ENCODE measurements at places on chromosomes 2 and 18.
A peak's percentile ranks its signal among the peaks of the same experiment; 100 is the strongest.

GRCh38 chr2:43491065-43491639 is 104.7 kb downstream of the THADA start:
- DNase-seq: no peak

- DNase-seq: no peak
Observed at GRCh38 chr18:23977719-23978483, 36.7 kb upstream of the TTC39C start.

- DNase-seq: no peak
Observed at GRCh38 chr2:188204824-188205223, 86.8 kb upstream of the GULP1 start.

GRCh38 chr2:99842451-99842850 is 299.9 kb downstream of the AFF3 start:
- no peak for DNase-seq

DNA sequence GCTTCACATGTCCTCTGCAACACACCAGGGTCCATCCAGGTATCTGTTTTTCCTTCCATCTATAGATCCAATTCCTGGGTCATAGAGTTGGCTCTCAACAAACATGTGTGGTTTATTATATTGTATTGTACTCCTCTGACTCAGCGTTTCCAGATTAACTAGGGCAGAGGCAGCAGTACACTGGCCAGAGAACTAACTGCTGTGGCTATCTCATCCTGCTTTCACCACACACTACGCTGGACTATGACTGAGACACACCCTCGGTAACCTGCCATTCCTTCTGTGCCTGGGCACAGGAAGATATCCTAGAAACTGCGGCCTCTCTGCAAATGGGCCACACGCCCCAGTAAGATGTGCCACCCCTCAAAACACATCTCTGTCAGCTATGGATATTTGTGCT is 159.8 kb upstream of the STK17B start:
- DNase-seq: no peak

DNA sequence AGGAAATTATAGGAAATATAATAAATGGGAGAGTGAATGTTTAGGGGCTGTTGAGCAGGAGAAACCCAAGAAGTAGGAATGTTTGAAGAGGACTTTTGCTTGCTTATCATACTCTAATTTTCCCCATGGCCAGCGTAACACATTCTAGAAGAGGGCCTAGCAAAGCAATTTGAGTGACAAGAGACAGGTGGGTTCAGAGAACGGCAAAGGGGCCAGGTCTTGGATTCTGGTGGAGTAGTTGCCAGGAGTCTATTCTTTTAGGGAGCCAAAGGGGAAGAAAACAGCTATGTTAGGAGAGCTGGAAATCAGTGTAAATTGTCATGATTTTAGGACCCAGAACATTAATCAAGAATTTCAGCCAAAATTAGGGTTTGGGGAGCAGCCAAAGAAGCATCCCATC is 96.5 kb downstream of the COL5A2 start:
- no peak for DNase-seq

DNA sequence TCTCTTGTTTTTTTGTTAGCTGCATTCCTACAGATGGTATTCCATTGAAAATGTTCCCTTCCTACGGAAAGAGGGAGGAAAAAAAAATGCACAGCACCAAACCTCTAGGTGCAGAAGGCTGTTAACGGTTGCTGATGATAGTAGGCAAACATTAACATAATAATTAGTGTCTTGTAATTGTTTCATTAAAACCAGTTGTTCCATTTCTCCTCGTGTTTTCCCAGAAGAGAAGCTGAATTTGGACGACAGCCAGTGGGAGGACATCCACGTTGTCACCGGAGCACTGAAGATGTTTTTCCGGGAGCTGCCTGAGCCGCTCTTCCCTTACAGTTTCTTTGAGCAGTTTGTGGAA is 494.7 kb downstream of the ARHGAP15 start:
- DNase-seq: no peak

- no peak for DNase-seq
Observed at GRCh38 chr18:71625556-71626090, 918.5 kb downstream of the CBLN2 start.

DNA sequence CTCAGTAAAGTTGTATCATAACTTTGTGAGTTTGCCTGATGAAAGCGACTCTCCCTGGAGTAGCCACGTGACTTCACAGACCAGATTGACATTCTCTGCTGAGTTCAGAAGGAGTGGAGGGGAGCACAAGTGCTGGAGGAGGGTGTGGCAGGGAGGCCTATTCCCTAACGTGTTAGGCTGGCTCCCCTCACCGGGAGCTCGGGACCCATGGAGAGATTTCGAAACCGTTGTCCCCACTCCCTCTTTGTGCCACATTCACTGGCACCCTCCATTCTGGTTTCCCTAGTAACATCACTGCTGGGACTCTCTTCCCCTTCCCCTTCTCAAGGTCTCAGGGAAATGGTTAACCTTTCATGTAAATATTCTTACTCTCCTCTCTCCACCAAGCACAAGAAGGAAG is 279.9 kb downstream of the ALPK2 start:
- DNase-seq: no peak

- no peak for DNase-seq
Observed at GRCh38 chr2:232478571-232479340, 8.9 kb downstream of the ECEL1 start.

DNA sequence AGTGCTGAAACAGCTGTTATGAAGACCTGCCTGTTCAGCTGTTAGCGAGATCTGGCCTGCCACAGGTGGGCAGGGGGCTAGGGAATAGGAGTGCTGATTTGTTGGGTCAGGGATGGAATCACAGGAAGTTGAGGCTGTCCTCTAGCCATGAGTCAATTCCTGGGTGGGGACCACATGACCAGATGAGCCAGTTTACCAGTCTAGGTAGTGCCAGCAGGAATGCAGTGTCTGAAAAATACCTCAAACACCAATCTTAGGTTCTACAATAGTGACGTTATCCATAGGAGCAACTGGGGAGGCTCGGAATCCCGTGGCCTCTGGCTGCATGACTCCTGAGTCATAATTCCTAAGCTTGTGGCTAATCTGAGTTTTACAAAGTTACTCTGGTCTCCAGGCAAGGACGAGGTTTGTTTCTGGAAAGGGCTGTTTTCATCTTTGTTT is 44.9 kb downstream of the DYSF start:
- DNase-seq: no peak

- DNase-seq: no peak
Observed at GRCh38 chr2:118050386-118050785, 36.5 kb upstream of the CCDC93 start.

DNA sequence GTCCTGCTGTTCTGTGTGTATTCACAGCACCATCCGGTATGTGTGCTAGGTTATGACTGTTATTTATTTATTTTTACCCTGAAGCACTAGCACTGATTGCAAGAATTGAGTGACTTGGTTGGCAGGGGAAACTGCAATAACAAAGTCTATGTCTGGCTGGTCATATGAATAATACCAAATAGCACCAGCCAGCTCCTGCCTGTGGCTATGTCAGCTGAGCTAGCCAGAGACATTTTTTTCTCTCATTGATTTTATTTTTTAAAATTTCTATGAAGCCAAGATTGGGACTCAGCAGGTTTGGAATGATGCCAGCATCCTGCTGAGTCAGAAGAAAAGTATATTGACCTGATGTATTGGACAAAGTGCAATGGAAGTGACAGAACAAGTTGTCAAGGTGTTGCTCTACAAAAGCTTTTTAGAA is 188.5 kb upstream of the CDH2 start:
- DNase-seq: no peak

DNA sequence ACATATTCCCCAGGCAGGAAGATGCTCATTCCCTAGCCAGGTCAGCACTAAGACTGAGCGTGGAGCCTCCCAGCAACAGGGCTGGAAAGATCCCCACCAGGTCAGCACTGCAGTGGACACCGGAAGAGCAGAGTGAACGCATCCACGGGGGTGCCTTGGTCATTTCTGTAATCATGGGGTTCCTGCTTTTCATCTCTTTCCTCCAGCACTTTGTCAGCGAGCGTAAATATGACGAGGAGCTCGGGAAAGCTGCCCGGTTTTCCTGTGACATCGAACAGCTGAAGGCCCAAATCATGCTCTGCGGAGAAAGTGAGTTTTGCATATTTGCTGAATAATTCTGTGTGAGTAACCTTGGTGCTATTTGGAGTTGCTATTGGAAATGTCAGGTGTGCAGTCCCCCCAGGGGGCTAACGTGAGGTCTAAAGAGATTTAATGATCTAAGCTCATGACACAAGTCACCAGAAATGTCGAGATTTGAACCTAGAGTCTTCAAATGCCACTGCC is 40.1 kb downstream of the KCTD18 start:
- no peak for DNase-seq

DNA sequence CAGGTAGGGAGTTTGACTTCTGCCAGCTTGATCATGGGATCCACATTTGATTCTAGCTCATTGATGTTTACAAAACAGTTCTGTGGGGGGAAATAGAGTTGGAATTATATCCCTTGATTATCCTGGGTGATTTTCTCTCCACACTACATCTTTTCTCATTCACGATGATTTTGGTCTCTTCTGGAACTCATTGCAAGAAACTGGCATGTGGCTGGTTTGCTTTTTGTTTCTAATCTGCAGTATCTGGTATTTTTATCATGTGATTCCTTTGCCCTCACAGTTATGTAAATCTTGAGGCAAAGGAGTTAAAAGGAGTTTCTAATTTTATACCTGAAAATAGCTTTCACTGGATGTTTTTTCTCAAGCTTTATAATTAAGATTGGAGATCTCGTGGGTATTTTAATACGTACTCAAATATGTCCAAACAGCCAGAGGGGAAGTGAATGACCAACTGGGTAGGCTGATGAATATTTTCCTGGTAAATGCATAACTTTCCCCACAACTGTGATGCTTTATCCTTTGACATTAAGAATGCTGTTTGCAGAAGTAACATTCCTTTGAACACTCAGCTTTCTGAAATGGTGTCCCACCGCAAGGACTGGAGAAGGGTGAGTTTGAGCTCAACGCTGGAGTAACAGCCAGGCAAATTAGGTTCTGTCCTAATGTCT is 502.9 kb upstream of the ZEB2 start:
- DNase-seq: no peak

GRCh38 chr2:64865073-64865830 is 123.9 kb upstream of the SLC1A4 start:
- peak; percentile 76 for DNase-seq

- DNase-seq: no peak
Observed at GRCh38 chr2:168434146-168434545, 21.9 kb upstream of the CERS6 start.

DNA sequence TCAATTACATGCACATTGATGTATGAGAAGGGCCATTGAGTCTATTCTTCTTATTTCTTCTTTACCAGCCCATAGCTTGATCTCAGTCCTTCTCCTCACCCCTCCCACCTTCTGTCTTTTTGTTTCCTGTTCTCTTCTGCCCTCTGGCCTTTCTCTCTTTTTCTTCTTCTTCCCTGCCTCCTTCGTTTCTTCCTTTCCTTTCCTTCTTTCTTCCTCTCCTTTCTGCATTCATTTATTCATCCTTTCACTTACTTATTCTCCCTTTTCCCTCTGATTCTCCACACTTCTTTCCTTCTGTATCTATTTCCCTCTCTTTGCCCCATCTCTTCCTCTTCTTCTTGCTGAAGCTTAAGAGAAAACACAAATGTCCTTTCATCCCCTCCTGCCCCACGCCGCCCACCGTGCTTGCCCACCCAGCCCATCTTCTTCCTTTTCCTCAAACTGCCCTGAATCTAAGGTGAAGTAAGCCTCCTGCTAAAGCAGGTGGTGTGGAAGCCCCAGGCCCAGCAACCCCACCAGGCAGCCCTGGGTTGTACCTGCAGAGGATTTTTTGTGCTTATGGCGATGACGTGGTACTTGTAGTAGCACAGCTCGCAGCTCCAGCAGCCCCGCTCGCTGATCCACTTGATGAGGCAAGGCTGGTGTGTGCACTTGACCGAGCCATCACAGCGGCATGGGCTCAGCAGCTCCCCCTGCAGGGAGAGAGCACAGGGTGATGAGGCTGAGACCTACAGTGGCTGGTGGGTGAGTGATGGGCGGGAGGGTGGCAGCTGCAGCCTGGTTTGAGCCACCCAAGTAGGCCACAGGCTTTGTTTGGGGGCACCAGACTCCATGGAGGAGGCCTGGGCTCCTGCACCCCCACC is 89.0 kb downstream of the MARCHF4 start:
- peak; percentile 69 for DNase-seq

DNA sequence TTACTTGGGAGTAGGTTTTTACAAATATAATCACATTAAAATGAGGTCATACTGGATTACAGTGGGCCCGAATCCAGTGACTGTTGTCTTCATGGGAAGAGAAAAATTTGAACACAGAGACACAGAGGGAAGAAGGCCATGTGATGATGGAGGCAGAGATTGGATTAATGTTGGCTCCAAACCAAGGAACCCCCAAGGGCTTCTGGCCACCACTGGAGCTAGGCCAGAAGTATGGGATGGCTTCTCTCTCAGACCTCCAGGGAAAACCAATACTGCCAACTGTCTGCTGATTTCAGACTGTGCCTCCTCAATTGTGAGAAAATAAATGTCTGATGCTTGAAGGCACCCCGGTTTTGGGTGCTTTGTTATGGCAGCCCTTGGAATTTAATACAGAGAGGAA is 76.0 kb downstream of the ALPK2 start:
- no peak for DNase-seq

DNA sequence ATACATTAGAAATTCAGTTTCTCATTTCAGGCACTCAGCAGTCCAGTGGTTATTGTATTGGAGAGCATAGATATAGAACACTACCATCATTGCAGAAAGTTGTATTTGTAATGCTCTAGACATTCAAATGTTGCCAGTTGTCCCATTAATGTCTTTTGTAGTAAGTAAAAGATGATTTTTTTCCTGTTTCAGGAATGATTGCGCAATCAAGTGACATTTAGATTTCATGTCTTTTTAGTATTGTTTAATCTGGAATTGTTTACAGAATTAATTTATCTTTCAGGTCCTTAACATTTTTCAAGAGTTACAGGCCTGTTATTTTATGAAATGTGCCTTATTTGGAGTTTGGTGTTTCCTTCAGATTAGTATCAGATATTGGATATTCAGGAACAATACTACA is 134.7 kb downstream of the MSTN start:
- no peak for DNase-seq

DNA sequence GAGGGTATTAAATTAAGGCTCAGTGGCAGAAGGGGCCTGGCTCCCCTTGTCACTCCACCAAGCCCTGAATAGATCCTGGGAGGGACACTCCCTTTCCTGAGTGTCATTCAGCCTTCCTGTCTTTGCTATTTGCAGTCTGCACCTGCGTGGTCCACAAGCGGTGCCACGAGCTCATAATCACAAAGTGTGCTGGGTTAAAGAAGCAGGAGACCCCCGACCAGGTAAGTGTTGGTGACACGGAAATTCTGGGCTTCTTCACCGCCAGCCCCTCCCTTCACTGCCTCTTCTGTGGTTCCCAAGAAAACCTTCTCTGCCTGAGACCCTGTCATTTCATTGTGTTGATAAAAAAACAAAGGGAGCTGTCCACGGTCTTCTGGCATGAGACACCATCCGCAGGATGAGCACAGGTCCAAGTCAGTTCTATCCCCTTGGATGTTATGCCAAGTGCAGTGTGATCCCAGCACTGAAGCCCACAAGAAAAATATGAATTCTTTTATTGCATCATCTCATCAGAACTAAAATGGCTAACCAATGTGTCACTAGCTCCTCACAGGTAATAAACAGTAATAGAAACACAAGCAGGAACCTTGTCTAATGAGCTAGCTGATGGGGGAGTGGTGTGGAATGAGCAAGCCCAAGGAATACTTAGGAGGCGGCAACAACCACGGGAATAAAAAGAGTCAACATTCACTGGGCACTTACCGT is 316.9 kb upstream of the EPAS1 start:
- DNase-seq: no peak

- no peak for DNase-seq
Observed at GRCh38 chr2:237591141-237591881, 777 bp upstream of the RAB17 start.

Measured in endothelial cell (in vitro differentiated cells).